ENCODE measurements at places on chromosomes 5 and 9. TPM values are rescaled to one million over a fixed set of nuclear protein-coding genes. Genes with fewer than 3 reads are reported as not detected.

Gene FAM169A
- 0.09 TPM for total RNA-seq

Gene MAP1B
- 29.7 TPM for total RNA-seq

Gene RECK
- 47.4 TPM for total RNA-seq

Gene NIPAL4
- total RNA-seq = 0.14 TPM

Gene KIAA1191
- total RNA-seq = 51.9 TPM

Gene FOXD4L4
- 0.14 TPM for total RNA-seq

Gene CTNND2
- not detected for total RNA-seq

Gene PCDHB7
- total RNA-seq = 0.71 TPM

Gene MSX2
- 1.1 TPM for total RNA-seq

Gene BTNL8
- total RNA-seq = not detected

Gene CBY3
- total RNA-seq = not detected

Gene SLC1A1
- total RNA-seq = 36.4 TPM

Gene ADAMTS13
- total RNA-seq = 1.00 TPM

Gene PTCH1
- total RNA-seq = 2.0 TPM

Gene GPRIN1
- total RNA-seq = 1.1 TPM

Gene HTR4
- not detected for total RNA-seq

Gene PCA3
- not detected for total RNA-seq

Gene CSF1R
- 0.46 TPM for total RNA-seq

Gene SPTLC1
- total RNA-seq = 92.0 TPM

Gene TIGD6
- total RNA-seq = 10.3 TPM

Gene CYFIP2
- total RNA-seq = 8.1 TPM

Gene PCDHB12
- total RNA-seq = 0.09 TPM

Gene TMED7
- 142 TPM for total RNA-seq

Gene PRELID2
- total RNA-seq = 16.9 TPM

Gene CTXN3
- total RNA-seq = not detected

Gene TMEM174
- total RNA-seq = not detected

Gene ZNF454
- 2.1 TPM for total RNA-seq

Gene TMEM267
- total RNA-seq = 15.4 TPM

Gene CCNG1
- 457 TPM for total RNA-seq

Gene CNTLN
- 9.7 TPM for total RNA-seq

Gene TAF11L10
- total RNA-seq = not detected

Gene ASTN2
- total RNA-seq = 7.1 TPM

Gene PCDHB15
- 0.46 TPM for total RNA-seq

Gene ATP6V0E1
- total RNA-seq = 515 TPM

Gene WDR31
- 1.8 TPM for total RNA-seq

Gene PCDHGB6
- total RNA-seq = 3.1 TPM

Gene IFNB1
- total RNA-seq = not detected

Gene RLN2
- not detected for total RNA-seq

Gene ELP1
- 27.4 TPM for total RNA-seq

Gene LSM11
- 4.5 TPM for total RNA-seq

Gene TMEFF1
- 0.57 TPM for total RNA-seq

Gene CDK9
- total RNA-seq = 35.1 TPM

Gene TAF11L5
- total RNA-seq = not detected

Gene UBE2R2
- 15.2 TPM for total RNA-seq

All from smooth muscle cell of bladder (primary cell).